ENCODE measurements at places on chromosomes 1 and 21. TPM values are rescaled to one million over a fixed set of nuclear protein-coding genes. Genes with fewer than 3 reads are reported as not detected.

- DNase-seq = no peak
Observed at GRCh38 chr1:178552856-178553255, 39.9 kb downstream of the TEX35 start.

The S100A10 gene
- 403 TPM for total RNA-seq

- peak; percentile 65 for DNase-seq
Observed at GRCh38 chr1:166164995-166165660, 1.7 kb downstream of the FAM78B start.

DNA sequence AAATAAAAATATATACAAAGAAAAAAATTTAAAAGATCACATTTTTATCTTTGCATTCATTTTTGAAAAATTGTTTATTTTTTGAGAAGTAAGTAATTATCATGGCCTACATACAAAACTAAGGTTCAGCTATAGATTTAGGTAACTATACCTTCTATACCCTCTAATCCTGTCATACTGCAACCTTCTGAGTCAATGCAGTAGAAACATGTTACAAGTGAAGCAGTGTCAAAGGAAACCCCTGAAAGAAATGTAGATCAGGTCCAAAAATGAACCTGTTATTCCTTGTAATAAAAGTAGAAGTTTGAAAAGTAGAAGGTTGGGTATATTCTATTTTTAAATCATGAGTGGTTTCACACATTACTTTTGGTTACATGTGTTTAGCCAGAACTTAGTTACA, 51.3 kb downstream of the PTGS2 start:
- DNase-seq = no peak

The S1PR1 gene
- total RNA-seq = 77.0 TPM

DNA sequence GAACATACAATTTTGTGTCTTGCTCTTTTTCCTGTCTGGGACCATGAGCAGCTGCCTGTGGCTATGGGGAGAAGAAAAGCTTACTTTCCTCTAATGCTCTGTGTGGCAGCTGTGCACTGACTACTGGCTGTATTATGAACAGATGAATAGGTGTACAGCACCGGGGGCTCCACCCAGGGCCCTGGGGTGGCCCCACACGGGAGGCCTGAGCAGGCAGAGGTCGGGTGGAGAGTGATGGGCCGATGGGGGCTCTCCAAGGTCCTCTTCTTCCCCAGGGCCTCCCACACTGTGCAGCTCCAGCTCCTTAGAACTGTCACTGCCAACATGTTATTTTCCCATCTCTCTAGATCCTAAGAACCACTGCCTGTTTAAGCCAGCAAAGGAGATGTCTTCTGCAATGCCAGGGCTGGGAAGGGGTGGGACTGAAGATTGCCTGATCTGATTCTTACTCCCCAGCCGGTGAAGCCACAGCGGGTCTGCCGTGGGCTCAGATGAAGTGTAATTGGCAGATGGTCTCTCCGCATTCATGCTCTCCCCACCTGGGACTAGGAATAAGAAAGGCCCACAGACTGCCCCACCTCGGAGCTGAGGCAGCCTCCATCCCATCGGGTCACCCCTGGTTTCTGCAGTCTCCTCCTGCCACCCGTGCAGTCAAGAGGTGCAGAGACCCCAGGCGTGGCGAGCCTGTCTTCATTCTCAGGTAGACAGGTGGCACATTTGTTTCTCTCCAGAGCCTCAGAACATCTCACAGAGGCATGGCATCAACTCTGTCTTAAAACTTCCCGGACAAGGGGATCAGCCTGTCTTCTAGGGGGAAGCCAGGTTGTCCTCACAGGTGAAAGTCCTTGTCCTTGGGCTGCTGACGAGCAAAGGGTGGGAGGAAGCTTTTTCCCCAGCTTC, 186.5 kb upstream of the GALNT2 start:
- DNase-seq = no peak

The FLG2 gene
- total RNA-seq = not detected

DNA sequence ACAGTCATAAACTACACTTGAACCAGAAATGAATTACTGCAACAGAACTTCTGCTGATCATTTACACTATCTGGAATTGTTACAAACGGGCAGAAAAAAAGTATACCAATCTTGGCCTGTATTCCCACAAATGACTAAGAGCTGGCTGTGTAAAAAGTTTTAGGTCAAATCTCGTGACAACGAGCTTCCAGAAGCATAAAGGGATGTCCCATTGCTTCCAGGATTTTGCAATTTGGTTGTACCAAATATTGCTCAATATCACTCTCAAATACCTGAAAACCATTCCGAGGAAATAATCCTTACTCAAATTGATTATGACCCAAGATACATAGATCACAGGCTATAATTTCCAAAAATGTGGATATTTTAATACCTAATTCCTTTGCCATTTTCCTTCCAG, 175.6 kb downstream of the TBX15 start:
- DNase-seq = no peak

DNA sequence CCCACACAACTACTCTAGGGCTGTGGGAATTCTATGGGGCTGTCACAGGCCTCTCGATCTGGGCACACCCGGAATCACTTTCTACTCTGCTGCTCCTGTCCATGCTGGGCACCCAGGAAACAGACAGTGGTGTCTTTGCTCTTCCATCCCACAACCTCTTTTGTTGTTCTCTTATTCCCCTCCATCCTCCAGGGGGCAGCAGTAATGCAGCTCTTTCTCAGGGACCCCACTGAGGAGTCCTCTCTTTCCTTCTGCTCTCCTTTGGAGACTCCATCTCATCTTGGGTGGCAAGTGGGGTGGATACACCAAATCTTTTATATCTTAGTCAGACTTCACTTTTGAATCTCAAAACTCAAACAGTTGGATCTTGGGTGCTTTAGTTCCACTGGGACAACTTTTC, 206.3 kb downstream of the HS2ST1 start:
- DNase-seq = no peak

DNA sequence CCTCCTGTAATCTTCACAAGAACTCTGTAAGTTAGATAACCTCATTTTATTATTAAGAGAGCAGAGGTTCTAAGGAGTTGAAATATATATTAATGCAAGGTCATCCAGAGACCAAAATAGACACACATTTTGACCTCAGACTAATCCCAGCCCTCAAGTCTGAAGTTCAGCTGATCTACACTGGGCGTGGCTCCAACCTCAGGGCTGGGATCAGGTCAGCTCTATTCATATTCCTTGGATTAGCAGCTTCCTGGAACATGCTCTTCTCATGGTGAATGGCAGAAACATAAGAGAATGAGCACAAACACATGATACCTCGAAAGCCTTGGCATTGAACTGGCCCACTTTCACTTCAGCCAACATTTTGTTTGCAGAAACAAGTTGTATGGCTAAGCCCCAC, 200.8 kb upstream of the ST6GALNAC5 start:
- DNase-seq = no peak

- no peak for DNase-seq
Observed at GRCh38 chr1:69911301-69911801, 294.0 kb downstream of the LRRC40 start.

- DNase-seq = no peak
Observed at GRCh38 chr1:187157552-187157951, 328.8 kb downstream of the PLA2G4A start.

GRCh38 chr1:78536427-78536826, 45.7 kb downstream of the PTGFR start:
- no peak for DNase-seq

The SAMD13 gene
- total RNA-seq = 1.1 TPM

DNA sequence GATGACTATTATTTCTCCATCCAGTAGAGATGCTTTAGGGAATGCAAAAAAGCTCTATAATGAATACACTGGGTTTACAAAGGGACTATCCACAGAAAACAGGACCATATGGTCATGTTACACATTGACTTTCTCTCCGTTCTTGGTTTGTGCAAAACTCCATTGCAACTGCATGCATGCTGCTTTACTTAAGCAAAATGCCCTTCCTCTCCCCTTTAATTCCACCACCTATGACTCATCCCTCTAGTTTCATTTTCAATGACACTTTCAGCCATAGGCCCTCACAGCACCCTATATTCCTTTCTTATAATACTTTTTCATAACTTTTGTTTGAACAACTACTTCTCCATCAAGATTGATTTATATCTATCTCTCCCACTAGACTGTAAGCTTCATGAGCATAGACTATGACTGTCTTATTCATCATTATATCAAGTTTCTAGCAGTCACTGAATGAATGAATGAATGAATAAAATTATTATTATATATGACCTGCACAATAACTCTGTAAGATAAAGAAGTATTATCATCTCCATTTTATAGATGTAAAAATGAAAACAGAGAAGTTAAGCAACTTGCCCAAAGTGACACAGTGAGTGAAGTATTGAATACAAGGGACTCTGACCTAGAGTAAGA, 248.9 kb downstream of the PLPP3 start:
- DNase-seq = no peak

DNA sequence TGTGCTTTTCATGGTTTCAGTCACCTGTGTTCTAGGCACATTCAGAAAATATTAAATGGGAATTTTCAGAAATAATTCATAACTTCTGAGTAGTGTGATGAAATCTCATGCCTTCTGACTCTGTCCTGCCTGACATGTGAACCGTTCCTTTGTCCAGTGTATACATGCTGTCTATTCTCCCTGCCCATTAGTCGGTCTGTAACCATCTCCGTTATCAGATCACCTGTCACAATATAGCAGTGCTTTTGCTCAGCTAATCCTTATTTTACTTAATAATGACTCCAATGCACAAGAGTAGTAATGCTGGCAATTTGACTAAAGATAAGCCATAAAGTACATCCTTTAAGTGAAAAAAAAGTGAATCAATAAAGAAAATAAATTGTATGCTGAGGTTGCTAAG, 597.5 kb downstream of the BRINP3 start:
- DNase-seq = no peak

- no peak for DNase-seq
Observed at GRCh38 chr1:204992201-204992997, 50.6 kb upstream of the CNTN2 start.

GRCh38 chr1:86052948-86053698, 103.4 kb downstream of the COL24A1 start:
- DNase-seq = no peak
